ENCODE measurements at places on chromosomes 12 and 14. TPM values are rescaled to one million over a fixed set of nuclear protein-coding genes. Genes with fewer than 3 reads are reported as not detected.

VRK1 gene
- 38.1 TPM for total RNA-seq

CFAP251 gene
- total RNA-seq: 2.6 TPM

ASB2 gene
- not detected for total RNA-seq

NXPH4 gene
- total RNA-seq: under 0.01 TPM

NFATC4 gene
- 0.87 TPM for total RNA-seq

METTL3 gene
- 66.9 TPM for total RNA-seq

BCL2L14 gene
- not detected for total RNA-seq

KRT1 gene
- total RNA-seq: not detected

SVOP gene
- not detected for total RNA-seq

HELB gene
- total RNA-seq: 1.2 TPM

CARMIL3 gene
- under 0.01 TPM for total RNA-seq

TMEM119 gene
- total RNA-seq: not detected

TAS2R14 gene
- 0.87 TPM for total RNA-seq

TMPRSS12 gene
- total RNA-seq: not detected

DNA sequence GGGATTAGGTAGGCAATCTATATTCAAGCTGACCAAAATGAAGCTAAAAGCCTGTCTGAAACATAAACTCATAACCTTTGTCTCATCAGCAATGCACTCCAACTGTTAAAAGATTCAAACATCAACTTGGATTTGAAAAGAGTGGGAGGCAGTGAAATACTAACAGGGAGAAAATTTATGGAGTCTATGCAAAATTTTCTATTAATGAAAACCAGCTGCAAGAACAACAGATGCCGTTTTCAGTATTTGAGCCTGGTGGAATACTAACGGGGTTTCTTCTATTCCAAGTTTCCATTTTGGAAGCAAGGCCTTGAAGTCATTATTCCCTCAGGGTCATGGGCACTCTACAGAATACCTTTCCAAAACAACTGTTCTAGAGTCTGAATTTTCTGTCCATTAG, 88.3 kb downstream of the LRP6 start:
- no peak for DNase-seq

- no peak for DNase-seq
These were observed 58.2 kb downstream of the CRACR2A start for GRCh38 chr12:3694673-3695072.

GRCh38 chr12:9333161-9333560, 125.0 kb upstream of the PZP start:
- no peak for DNase-seq

DNA sequence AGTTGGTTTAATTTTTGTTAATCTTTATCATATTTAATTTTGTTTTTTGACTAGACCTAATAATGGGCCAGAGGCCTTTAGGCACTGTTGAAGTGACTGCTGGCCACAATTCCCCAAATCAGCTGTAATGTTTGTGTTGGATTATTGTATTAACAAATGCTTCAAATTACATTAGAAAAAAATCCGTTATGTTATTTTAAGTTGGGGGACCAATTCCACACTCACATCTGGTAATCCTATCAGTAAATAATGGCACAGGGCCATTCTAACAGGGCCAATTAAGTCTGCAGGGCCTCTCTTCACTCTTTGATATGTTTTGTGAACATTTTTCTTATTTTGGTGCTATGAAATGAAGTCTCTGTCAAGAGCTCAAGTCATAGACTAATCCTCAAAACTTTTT, 39.6 kb downstream of the CHST11 start:
- no peak for DNase-seq

GRCh38 chr14:76154539-76155126, 2.9 kb downstream of the GPATCH2L start:
- DNase-seq: no peak

GRCh38 chr12:11815397-11815796, 165.9 kb downstream of the ETV6 start:
- DNase-seq: no peak

DNA sequence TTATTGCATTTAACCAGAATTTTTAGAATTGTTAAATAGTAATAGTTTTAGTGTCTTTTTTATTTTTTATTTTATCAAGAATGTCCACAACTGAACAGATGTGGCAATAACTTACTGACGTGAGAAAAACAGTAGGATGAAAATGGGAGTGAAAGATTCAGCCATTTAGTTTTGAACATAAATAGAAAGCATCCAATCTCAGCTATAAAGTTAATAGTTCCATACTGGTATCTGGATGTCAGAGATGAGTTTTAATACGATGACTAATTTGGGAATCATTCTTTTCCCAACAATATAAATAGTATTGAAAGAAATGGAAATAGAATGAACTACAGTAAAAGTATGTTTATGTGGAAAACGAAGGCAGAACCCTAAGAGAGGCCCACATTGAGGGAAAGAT, 159.4 kb downstream of the EPS8 start:
- no peak for DNase-seq

DNA sequence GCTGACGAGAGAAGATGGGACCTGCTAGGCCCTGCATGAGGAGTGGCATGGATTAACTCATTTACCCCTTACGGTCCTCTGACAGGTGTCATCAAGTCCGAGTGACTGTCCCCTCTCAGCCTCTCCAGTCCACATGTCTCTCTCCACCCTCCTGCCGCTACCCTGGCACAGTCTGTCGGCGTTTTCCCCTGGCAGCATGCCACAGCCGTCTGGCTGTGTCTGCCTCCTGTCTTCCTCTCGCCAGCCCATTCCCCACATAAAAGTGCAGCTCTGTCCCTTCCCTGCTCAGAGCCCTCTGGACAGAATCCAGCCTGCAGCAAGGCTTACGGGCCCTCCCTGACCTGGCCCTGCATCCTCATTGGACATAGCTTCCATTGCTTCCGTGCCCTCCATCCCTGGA, 45.6 kb downstream of the UBE3B start:
- DNase-seq: peak; percentile 45

GRCh38 chr14:64778104-64778754, 74.0 kb downstream of the PLEKHG3 start:
- no peak for DNase-seq

GRCh38 chr12:17456486-17456885, 633.5 kb downstream of the RERGL start:
- DNase-seq: no peak

DNA sequence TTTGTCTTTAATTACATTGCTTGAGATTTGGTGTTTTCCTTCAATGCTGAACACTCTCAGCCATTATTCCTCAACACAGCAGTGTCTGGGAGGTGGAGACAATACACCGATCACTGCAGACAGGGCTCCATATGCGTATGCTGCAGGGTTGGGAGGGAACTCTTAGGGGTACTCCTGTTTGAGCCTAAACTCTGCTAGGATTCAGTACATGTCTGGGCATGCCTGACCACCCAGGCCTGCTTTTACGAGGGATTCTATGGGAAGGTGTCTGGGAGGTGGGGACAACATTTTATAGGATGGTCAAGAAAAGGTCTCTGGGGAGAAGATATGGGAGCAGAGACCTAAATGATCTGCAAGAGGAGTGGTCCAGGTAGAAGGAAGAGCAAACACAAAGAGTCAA, 34.3 kb downstream of the DHRS2 start:
- DNase-seq: no peak

DNA sequence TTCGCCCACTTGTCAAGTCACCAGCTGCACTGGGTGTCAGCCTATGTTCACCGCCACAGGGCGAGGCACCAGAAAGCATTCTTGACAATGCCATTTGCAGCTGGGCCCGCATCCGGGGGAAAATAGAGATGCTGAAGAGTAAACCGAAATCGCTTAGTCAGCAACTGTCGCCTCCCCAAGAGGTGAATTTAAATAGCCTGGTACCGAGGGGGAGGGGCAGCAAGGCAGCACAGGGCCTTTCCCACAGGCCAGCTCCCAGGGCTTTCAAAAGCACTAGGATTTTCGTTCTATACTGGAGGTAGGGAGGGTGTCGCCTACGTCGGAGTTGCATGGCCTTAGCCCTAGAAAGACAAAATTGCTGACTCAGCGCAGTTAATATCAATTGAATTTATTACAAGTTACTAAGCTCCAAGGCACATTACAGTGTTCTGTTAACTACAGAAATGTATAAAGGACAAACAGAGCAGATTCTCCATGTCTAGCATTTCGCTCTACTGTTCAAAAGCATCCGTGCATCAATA, 4.3 kb downstream of the IRF2BPL start:
- peak; percentile 11 for DNase-seq

DNA sequence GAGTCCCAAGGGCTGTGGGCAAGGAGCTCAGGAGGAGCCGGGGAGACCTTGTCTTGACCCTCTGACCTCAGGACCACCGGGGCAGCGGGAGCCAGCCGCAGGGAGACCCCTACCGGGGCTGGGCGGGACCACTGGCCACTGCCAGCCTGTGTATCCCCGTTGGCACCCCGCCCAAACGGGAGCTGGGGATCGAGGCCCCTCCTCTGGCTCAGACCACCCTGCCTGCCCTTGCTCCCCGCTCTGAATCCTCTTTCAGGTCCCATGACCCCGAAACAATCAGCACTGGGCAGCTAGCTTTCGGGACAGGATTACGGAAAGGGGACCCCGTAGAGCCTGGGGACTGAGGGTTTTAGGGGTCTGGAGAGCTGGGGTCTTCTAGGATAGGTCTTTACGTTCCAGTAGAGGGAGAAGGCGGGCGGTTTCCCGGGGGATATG, 1.3 kb downstream of the GLI1 start:
- DNase-seq: no peak

- DNase-seq: no peak
These were observed 270.1 kb upstream of the PRICKLE1 start for GRCh38 chr12:42859612-42860011.

DNA sequence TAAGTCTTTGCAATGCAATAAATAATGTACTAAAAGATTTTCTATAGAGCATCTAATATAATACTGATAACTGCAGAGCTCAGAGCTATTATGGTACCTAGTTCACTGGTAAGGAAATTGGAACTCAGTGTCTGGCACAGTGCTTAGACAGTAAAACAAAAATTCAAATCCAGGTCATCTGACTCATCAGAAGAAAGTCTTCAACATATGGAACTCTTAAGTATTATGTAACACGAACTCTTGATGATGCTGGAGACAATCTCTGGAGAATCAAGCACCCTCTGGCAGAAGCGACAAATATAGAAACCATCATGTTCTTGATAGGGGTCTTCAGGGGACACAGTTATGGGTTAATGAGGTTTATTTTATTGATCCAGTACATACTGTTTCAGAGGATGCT, 37.3 kb upstream of the TRHDE start:
- no peak for DNase-seq

- peak; percentile 31 for DNase-seq
These were observed 122.7 kb downstream of the SSPN start for GRCh38 chr12:26317942-26318575.

- DNase-seq: no peak
These were observed 57.9 kb upstream of the CNOT2 start for GRCh38 chr12:70185301-70185700.

DNA sequence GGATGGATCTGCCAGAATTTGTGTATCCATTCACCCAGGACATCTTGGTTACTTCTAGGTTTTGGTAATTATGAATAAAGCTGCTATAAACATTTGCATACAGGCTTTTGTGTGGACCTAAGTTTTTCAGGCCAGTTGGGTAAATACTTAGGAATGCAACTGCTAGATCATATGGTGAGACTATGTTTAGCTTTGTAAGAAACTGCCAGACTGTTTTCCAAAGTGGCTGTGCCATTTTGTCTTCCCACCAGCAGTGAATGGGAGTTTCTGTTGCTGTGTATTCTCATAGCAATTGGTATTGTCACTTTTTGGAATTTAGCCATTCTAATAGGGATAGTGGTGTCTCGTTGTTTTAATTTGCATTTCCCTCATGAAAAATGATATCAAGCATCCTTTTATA, 133.0 kb downstream of the KIF26A start:
- DNase-seq: no peak
